ENCODE measurements at places on chromosomes 5 and 9.

GRCh38 chr9:85716031-85716877 is 25.5 kb downstream of the AGTPBP1 start:
- H3K36me3 ChIP-seq: no peaks in the 10 kb centered on the region
- DNase-seq: no peak
- no peaks in the 10 kb centered on the region for H3K27me3 ChIP-seq
- no peaks in the 10 kb centered on the region for H3K4me1 ChIP-seq
- H3K4me3 ChIP-seq: no peak overlapping the region

DNA sequence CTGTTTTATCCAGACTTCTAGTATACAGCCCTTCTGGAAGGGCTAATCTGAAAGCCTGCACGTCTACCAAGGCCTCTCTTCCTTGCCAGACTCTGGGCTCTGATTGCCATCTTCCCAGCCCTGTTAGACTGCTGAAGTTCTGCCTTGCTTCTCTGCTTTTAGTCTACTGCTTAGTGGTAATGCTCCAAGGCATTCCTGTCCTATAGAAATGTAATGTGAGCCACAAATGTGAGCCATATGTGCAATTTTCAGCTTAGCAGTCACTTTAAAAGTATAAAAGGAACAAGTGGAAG is 32.1 kb downstream of the WNK2 start:
- H3K4me1 ChIP-seq: no peaks in the 10 kb centered on the region
- no peaks in the 10 kb centered on the region for H3K27me3 ChIP-seq
- no peak overlapping the region for H3K4me3 ChIP-seq
- no peak for DNase-seq

DNA sequence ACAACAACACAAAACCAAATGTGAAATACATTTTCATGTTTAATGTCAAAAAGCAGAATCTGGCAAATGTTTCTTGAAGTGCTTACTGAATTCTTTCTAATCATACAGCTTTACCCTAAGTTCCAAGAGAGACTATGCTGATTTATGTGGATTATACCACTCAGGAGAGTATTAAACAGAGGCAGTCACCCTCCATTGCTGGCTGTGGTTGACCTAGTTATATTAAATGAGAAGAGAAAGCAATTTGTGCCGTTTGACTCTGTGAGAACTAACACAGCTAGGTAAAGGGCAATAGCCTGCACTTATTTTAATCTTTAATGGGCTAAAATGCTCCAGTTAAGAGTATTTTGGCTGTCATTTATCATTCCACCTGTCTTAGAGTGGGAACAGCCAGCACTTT is 62.6 kb downstream of the ELL2 start:
- H3K36me3 ChIP-seq: peaks cover 59% of the 10 kb centered on the region
- H3K27ac ChIP-seq: no peak overlapping the region
- DNase-seq: no peak
- H3K4me1 ChIP-seq: peaks cover 2% of the 10 kb centered on the region
- no peak overlapping the region for H3K4me3 ChIP-seq

DNA sequence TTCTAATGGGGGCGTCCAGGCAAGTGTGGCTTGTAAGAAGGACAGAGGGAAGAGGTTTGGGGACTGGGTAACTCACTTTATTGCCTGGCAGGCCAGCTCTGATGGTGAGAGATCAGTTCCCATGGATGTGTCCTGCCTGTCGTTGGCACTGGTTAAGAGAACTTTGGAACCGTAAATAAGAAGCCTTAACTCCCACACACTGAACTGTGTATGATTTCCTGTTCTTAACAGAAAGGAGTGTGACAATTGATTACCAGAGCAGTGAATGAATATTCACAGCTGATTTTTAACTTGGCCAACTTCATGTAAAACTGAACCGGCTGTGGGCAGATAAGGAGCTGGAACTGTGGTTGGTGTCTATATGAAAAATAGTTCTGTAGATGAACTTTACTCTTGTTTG is 63.2 kb downstream of the MEGF10 start:
- H3K4me3 ChIP-seq: no peak overlapping the region
- no peaks in the 10 kb centered on the region for H3K36me3 ChIP-seq
- no peak for DNase-seq
- H3K27me3 ChIP-seq: no peaks in the 10 kb centered on the region
- H3K27ac ChIP-seq: no peak overlapping the region
- no peaks in the 10 kb centered on the region for H3K4me1 ChIP-seq

GRCh38 chr9:93952119-93952783 is 2.9 kb downstream of the BARX1 start:
- peaks cover 39% of the 10 kb centered on the region for H3K4me1 ChIP-seq
- peak overlapping the region; percentile 60 for H3K4me3 ChIP-seq
- peaks cover 35% of the 10 kb centered on the region for H3K27me3 ChIP-seq
- H3K27ac ChIP-seq: no peak overlapping the region
- H3K36me3 ChIP-seq: no peaks in the 10 kb centered on the region

DNA sequence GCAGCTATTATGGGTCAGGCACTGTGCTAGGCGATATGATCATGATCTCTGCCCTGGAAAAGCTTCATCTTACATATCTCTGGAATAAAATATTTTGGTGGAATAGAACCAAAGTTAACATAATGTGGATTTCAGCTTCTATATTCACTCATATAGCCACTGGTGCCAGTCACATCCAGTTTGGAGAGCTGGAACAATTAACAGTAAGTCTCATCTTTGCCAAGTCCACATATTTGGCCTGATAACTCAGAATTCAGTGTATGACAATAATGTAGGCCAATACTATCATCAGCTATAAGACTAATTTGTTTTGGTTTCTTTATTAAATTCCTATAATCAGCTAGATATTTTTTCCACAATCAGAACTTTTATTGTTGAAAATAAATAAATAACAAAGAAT is 5.9 kb upstream of the FAM13B start:
- peaks cover 10% of the 10 kb centered on the region for H3K4me1 ChIP-seq
- DNase-seq: no peak
- peak overlapping the region; percentile 14 for H3K27ac ChIP-seq
- no peak overlapping the region for H3K4me3 ChIP-seq
- no peaks in the 10 kb centered on the region for H3K27me3 ChIP-seq
- no peaks in the 10 kb centered on the region for H3K36me3 ChIP-seq

DNA sequence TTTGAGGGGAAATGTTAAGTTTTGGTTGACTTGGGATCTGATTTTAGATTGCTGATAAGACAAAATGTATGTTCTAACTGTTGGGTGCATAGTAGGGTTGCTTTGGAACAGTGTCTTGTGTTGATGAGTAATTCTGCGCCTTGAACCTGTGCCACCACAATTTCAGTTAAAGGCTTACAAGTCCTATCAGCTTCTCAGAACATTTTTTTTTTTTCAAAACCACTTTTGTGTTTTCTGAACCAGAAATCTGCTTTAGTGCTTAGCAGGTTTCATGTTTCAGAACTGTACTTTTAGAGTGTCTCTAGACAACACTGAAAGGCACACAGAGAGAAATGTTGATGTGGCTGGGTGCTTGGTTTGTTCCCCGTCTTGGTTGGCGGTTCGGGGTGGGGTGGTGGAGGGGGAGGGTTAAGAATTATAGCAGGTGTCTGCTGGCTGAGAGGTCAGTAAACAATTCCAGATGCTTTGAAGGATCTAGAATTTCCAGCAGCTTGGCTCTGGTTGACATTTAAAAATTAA is 84.6 kb downstream of the ANKRD55 start:
- H3K27me3 ChIP-seq: no peaks in the 10 kb centered on the region
- H3K4me3 ChIP-seq: no peak overlapping the region
- no peak overlapping the region for H3K27ac ChIP-seq
- no peaks in the 10 kb centered on the region for H3K36me3 ChIP-seq
- no peak for DNase-seq

DNA sequence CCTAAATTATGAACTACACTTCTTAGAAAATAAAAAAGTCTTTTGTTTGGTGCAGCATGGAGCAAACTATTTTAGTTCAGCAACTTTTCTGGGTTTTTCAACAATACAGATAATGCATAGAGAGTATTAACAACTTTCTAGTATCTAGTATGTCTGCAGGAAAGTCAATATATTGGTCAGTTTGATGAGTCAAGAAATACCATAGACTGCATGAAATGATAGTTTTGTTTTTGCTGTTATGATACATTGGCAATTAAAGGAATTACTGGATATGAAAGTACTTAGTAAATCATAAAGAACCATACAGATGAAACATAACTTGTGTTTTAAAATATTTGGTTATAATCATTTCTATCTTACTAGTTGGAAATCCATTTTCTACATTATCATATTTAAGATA is 173.5 kb downstream of the GIN1 start:
- no peak for DNase-seq
- no peaks in the 10 kb centered on the region for H3K4me1 ChIP-seq
- H3K27ac ChIP-seq: no peak overlapping the region
- H3K36me3 ChIP-seq: peaks cover 27% of the 10 kb centered on the region
- H3K27me3 ChIP-seq: no peaks in the 10 kb centered on the region
- H3K4me3 ChIP-seq: no peak overlapping the region

DNA sequence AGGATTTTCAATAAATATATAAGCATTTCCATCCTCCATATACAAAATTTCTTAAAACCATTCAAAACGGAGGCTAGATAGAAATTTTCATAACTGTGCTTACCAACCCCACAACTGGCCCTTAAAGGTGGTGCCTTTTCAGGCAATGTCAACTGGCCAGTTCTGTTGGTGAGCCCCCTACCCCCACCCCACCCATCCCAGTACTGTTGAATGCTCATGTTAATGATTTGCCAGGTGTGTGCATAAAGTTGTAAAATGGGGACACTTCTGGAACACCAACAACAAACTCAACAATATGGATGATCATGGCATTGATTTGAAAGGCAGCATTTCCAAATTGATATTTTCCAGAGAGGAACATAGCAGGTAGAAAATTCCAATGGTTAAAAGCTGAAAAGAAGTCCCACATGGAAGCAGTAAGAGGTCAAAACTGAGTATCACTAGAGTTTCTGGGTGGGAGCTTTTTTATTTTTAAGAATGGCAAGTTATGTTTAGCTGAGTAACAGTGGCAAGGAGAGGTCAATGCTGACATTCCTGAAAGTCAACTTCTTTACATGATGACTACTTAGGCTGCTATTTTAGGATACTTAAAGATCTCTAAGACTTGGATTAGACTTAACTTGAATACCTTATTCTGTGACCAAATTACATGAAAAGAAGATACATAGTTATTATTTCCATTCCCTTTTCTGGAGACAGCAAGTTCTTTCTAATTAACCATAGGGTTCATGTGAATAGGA is 2.7 kb downstream of the LEAP2 start:
- H3K27me3 ChIP-seq: no peaks in the 10 kb centered on the region
- H3K27ac ChIP-seq: no peak overlapping the region
- DNase-seq: no peak
- no peaks in the 10 kb centered on the region for H3K4me1 ChIP-seq

DNA sequence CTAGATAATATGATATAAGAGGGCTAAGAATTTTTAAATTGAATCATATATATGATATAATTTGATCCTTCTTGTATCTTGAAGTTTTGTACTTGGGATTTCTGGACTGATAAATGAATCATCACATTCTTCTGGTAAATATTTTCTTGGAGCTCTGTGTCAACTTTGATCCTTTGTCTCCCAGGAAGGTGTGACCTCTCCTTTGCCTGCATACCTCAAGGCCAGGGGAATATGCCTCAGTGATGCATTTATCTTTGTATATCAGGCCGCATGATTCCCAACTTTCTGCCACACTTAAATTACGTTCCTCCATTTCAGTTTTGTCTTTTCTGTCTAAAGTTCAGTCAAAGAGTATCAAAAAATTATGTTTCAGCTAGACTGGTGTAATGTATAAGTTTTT is 101.2 kb downstream of the NLN start:
- no peak overlapping the region for H3K27ac ChIP-seq
- no peak overlapping the region for H3K4me3 ChIP-seq
- H3K4me1 ChIP-seq: no peaks in the 10 kb centered on the region
- no peak for DNase-seq
- H3K27me3 ChIP-seq: no peaks in the 10 kb centered on the region

DNA sequence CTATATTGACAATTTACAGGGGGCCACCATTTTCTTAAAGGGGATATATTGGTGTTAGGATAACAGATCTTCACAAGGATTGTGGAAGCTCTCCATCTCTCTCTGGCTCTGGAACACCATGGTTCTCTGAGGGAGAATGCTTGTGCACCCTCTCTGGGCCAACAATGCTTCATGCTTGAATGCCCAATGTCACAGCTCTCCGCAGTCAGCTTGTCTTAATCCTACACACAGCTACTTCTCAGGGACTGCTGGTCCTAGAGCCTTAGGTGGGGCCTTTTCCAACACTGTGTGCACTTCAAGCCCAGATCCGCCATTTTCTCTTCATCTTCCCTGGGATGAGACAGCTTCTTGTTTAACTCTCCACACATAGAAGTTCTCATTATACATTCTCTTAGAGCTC is 6.9 kb upstream of the PDLIM4 start:
- peaks cover 5% of the 10 kb centered on the region for H3K4me1 ChIP-seq
- H3K4me3 ChIP-seq: no peak overlapping the region
- peak overlapping the region; percentile 80 for H3K27ac ChIP-seq
- H3K36me3 ChIP-seq: no peaks in the 10 kb centered on the region

- no peak for DNase-seq
- no peaks in the 10 kb centered on the region for H3K27me3 ChIP-seq
- H3K4me1 ChIP-seq: no peaks in the 10 kb centered on the region
- H3K36me3 ChIP-seq: no peaks in the 10 kb centered on the region
These were observed 45.8 kb downstream of the RAB3C start for GRCh38 chr5:58628626-58629025.

DNA sequence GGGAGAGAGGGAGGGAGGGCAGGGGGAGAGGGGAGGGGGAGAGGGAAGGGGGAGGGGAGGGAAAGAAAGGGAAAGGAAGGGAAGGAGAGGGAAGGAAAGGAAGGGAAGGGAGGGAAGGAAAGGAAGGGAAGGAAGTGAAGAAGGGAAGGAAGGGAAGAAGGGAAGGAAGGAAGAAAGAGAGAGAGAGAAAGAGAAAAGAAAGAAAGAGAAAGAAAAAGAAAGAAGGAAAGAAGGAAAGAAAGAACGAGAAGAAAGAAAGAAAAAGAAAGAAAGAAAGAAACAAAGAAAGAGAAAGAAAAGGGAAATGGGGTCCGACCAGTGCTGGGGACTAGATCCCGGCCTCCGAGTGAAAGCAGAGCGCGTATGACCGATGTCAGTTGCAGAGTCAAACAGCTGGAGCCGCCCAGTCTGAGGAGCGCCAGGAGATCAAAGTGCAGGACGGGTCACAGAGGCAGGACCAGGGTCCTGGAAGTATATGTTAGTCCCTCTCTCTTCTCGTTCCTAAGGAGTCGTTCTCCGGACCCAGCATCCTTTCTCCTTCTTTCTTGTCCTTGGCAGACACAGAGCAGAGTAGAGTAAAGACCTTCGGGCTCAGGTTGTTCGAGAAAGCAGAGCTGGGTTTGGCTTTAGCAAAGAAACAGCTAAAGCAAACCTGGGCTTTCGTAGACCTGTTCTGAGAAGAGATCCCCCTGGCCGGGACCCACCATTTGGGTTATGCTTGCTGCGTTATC is 305.4 kb upstream of the MSX2 start:
- no peak overlapping the region for H3K27ac ChIP-seq
- no peaks in the 10 kb centered on the region for H3K27me3 ChIP-seq
- peak overlapping the region; percentile 51 for H3K4me3 ChIP-seq
- H3K4me1 ChIP-seq: peaks cover 5% of the 10 kb centered on the region
- no peaks in the 10 kb centered on the region for H3K36me3 ChIP-seq
- DNase-seq: no peak

GRCh38 chr9:105850852-105851500 is 156.6 kb downstream of the TMEM38B start:
- H3K4me3 ChIP-seq: no peak overlapping the region
- no peaks in the 10 kb centered on the region for H3K36me3 ChIP-seq
- H3K27me3 ChIP-seq: no peaks in the 10 kb centered on the region
- DNase-seq: no peak
- no peak overlapping the region for H3K27ac ChIP-seq
- H3K4me1 ChIP-seq: no peaks in the 10 kb centered on the region

- H3K27ac ChIP-seq: no peak overlapping the region
- no peak overlapping the region for H3K4me3 ChIP-seq
- H3K36me3 ChIP-seq: no peaks in the 10 kb centered on the region
- no peaks in the 10 kb centered on the region for H3K27me3 ChIP-seq
- no peaks in the 10 kb centered on the region for H3K4me1 ChIP-seq
These were observed 33.4 kb downstream of the WDR70 start for GRCh38 chr5:37412515-37412914.
